Urinary bladder (tissue), 4 donors: ENCODE measurements at places on chromosomes 2 and 18. TPM values are rescaled to one million over a fixed set of nuclear protein-coding genes. Genes with fewer than 3 reads are reported as not detected.

The CRACDL gene
- 6.2 TPM for polyA plus RNA-seq

The CD8B gene
- 0.82 TPM for polyA plus RNA-seq

The ALK gene
- polyA plus RNA-seq = 0.29 TPM

The CHN1 gene
- polyA plus RNA-seq = 13.2 TPM

The UCN gene
- 1.5 TPM for polyA plus RNA-seq

The CRYGA gene
- polyA plus RNA-seq = not detected

The POTEC gene
- not detected for polyA plus RNA-seq

The MAP4K3 gene
- 18.1 TPM for polyA plus RNA-seq

The OR6B2 gene
- not detected for polyA plus RNA-seq

The GPAT2 gene
- 4.9 TPM for polyA plus RNA-seq

The DOCK10 gene
- 3.8 TPM for polyA plus RNA-seq

The SLC5A7 gene
- 0.95 TPM for polyA plus RNA-seq

The RIT2 gene
- 0.65 TPM for polyA plus RNA-seq

The POU3F3 gene
- polyA plus RNA-seq = not detected

The SERPINB4 gene
- polyA plus RNA-seq = not detected

The SCN2A gene
- 0.27 TPM for polyA plus RNA-seq

The ERBB4 gene
- polyA plus RNA-seq = 0.13 TPM

The ANKRD30B gene
- not detected for polyA plus RNA-seq

The TRAF3IP1 gene
- 13.6 TPM for polyA plus RNA-seq
